Uterus (tissue), 4 donors: ENCODE measurements at places on chromosomes 12 and 14. TPM values are rescaled to one million over a fixed set of nuclear protein-coding genes. Genes with fewer than 3 reads are reported as not detected.

Gene ARG2
- not detected for total RNA-seq

Gene CRIP2
- total RNA-seq, result 377 TPM

Gene KRT3
- total RNA-seq, result not detected

Gene DLK1
- not detected for total RNA-seq

Gene FAM186B
- 0.77 TPM for total RNA-seq

Gene KCNK13
- total RNA-seq, result not detected

Gene GATC
- 11.8 TPM for total RNA-seq

Gene FAM90A1
- 0.21 TPM for total RNA-seq

Gene GRIP1
- total RNA-seq, result not detected

- H3K4me1 ChIP-seq, result no peaks in the 10 kb centered on the region
- no peak overlapping the region for H3K27ac ChIP-seq
- no peak for DNase-seq
- no peak overlapping the region for H3K4me3 ChIP-seq
Measured at GRCh38 chr12:39406262-39406661, 36.7 kb downstream of the KIF21A start.

DNA sequence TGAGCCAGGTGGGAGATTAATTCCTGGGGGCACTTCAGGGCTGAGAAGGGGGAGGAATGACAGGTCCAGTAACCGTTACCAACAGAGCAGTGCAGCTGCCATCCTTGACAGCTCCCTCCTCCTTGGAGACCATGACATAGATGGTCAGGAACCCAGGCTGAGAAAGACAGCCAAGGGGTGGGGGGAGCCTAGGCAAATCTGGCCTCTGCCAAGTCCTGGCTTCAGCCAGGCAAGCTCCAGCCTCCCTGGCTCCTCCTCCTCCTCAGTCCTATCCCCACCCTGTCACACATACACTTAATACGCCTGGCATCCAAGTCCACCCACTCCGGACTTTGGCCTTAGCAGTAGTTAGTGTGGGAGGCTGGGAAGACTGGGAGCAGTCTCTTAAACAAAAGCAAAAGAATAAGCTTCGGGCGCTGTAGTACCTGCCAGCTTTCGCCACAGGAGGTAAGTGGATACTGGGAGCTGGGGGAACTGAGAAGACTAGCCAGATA, at the start of gene RDH5:
RDH5 (plus strand) TSS at position 323 of the 494 bp plus-strand sequence. CDS start 792 bp downstream, outside the sequence.
- DNase-seq, result peak; percentile 80
- no peaks in the 10 kb centered on the region for H3K36me3 ChIP-seq
- H3K27ac ChIP-seq, result peak within 1 kb of the TSS; percentile 93
- no peaks in the 10 kb centered on the region for H3K27me3 ChIP-seq

DNA sequence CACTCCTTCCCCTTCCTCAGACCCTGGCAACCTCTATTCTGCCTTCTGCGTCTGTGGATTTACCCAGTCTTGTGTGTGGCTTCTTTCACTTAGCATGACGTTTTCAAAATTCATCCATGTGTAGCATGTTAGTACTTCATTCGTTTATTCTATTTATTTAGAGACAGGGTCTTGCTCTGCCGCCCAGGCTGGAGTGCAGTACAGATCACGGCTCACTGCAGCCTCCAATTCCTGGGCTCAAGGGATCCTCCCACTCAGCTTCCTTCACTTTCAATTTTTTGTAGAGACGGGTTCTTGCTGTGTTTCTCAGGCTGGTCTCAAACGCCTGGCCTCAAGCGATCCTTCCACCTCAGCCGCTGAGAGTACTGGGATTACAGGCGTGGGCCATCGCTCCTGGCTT, 37.0 kb downstream of the B4GALNT3 start:
- no peak overlapping the region for H3K4me3 ChIP-seq
- H3K4me1 ChIP-seq, result no peaks in the 10 kb centered on the region
- no peaks in the 10 kb centered on the region for H3K27me3 ChIP-seq
- DNase-seq, result no peak
- no peaks in the 10 kb centered on the region for H3K36me3 ChIP-seq
- no peak overlapping the region for H3K27ac ChIP-seq

GRCh38 chr12:12561371-12562015, 1.2 kb downstream of the DUSP16 start:
- peaks cover 3% of the 10 kb centered on the region for H3K4me1 ChIP-seq
- H3K36me3 ChIP-seq, result no peaks in the 10 kb centered on the region
- peak overlapping the region; percentile 100 for H3K27ac ChIP-seq

DNA sequence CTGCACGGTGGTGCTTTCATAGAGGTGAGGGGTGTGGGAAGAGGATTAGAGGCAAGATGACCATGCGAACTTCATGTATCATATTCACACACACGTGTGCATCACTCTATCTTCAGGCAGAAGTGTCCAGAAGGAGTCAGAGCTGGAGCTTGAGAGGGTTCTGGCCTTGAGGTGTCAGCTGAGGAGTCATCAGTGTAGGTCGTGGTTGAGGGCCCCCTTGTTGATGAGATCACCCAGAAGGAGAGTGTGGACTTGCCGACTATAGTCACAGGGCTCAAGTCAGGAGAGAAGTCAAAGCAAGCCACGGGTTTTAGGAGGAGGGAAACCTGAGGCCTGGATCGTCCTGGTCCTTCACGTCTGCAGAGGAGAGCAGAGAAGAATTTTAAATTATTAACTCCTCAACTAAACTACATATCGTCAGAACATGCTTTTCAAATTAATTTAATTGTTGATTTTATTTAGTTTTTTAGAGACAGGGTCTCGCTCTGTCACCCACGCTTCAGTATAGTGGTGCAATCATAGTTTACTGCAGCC, 25.4 kb downstream of the EML1 start:
- no peak for DNase-seq
- H3K4me3 ChIP-seq, result no peak overlapping the region
- no peaks in the 10 kb centered on the region for H3K27me3 ChIP-seq
- no peaks in the 10 kb centered on the region for H3K4me1 ChIP-seq
- H3K36me3 ChIP-seq, result no peaks in the 10 kb centered on the region

DNA sequence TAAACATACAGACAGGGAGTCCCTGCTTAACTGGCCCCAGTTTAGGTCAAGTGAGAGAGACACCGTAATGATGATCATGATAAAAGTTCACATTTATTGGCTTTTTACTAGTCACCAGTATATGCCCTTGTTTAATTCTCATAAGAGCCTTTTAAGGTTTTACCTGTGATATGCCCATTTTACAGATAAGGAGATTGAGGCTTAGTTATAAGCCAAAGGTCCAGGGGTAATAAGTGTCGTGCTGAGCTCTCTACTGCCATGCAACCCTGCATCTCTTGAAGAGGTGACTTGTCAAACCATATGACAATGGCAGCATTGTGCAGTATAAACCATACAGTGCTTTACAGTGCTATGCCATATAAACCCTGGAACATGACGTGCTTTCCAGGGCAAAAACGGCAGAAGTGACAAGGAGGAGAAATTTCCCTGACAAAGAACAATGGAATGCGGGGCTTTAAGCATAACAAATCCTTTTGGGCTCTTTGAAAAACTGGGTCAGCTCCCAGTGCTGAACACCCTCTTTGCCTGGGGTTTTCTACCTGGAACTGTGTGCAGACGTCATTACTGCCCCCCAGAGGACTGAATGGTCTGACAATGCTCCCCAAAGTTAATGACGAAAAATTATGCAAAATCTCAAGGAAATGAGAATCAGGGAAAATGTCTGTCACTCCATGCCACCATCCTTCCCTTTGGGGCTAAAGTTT, 59.7 kb upstream of the C14orf132 start:
- no peak overlapping the region for H3K4me3 ChIP-seq
- no peaks in the 10 kb centered on the region for H3K36me3 ChIP-seq
- DNase-seq, result no peak
- H3K4me1 ChIP-seq, result no peaks in the 10 kb centered on the region
- H3K27me3 ChIP-seq, result no peaks in the 10 kb centered on the region

GRCh38 chr12:45244561-45245343, 28.9 kb downstream of the ANO6 start:
- H3K4me3 ChIP-seq, result no peak overlapping the region
- H3K27ac ChIP-seq, result peak overlapping the region; percentile 5
- H3K4me1 ChIP-seq, result no peaks in the 10 kb centered on the region
- H3K27me3 ChIP-seq, result no peaks in the 10 kb centered on the region

DNA sequence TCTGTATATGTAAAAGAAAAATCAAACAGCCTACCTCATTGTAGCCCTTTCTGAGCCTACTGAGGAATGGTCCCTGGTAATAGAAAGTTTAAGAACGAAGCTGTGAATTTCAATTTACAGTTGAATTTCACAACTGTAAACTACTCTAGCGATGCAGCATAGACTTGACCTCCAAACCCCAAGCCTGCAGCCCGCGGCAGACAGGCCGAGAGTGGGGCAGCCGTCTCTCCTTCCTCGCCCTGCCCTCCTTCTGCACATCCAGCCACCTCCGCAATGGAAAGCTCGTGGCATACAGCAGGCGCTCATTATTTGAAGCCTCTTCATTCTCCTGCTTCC, 15.3 kb downstream of the RNASE2 start:
- H3K27me3 ChIP-seq, result no peaks in the 10 kb centered on the region
- H3K4me1 ChIP-seq, result no peaks in the 10 kb centered on the region
- peak overlapping the region; percentile 52 for H3K4me3 ChIP-seq
- H3K27ac ChIP-seq, result peak overlapping the region; percentile 85
- H3K36me3 ChIP-seq, result no peaks in the 10 kb centered on the region

DNA sequence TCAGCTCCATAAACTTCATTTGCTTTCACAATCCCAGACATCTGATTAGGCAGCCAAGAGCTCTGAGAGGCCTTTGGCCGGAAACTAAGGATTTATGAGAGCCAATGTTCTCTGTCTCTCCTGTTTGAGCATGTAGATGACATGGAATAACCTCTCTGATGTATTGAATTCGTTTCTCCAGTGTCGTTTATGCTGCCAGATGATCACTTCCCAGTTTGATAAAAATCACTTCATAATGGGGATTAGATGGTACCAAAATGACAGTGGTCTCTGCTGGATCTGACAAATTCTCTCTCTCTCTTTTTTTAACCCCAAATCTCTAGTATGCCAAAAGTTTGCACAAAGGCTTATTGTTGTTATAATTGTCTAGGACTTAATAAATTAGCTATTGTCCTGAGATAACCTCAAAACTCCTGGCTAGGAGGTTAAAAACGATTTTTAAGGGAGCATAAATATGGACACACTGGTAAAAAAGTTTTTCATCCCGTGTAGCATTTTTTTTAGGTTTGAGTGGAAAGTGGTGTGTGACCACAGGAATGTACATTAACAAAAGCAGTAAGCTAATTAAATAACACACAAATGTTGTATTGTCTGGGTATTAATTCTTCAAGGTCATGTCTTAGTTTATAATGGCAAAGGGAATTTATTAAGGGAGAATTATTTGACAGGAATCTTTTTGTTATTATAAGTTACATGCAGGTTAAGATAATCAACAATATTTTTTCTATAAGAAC, 82.6 kb upstream of the USP44 start:
- H3K27me3 ChIP-seq, result no peaks in the 10 kb centered on the region
- H3K4me3 ChIP-seq, result no peak overlapping the region
- no peak for DNase-seq
- no peaks in the 10 kb centered on the region for H3K36me3 ChIP-seq
- H3K27ac ChIP-seq, result peak overlapping the region; percentile 55
- H3K4me1 ChIP-seq, result no peaks in the 10 kb centered on the region

DNA sequence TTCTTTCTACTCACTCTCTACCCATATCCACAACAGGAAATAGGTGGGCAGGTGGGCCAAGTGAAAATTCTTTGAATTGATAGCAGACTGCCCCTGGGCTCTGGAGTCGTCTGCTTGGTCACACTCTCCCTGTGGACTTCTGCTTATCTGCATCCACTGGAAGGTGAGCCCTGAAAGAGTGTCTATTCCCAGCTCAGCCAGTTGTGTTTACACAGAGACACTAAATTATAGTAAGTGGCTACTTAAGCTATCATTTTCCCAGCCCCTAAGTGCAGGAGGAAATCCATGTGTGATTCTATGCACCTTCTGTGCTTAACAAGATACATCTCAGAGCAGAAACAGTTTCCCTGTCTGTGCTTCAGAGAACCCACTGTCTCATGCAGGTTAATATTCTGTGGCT, 338.4 kb downstream of the FUT8 start:
- H3K27ac ChIP-seq, result no peak overlapping the region
- H3K4me1 ChIP-seq, result no peaks in the 10 kb centered on the region
- no peak overlapping the region for H3K4me3 ChIP-seq
- no peaks in the 10 kb centered on the region for H3K27me3 ChIP-seq
- no peak for DNase-seq
- H3K36me3 ChIP-seq, result no peaks in the 10 kb centered on the region
